ENCODE measurements at places on chromosomes 1 and 21. TPM values are rescaled to one million over a fixed set of nuclear protein-coding genes. Genes with fewer than 3 reads are reported as not detected.

LRRC38 gene
- total RNA-seq, result not detected

LRRC71 gene
- total RNA-seq, result not detected

OR2T33 gene
- not detected for total RNA-seq

ZFP69 gene
- 3.2 TPM for total RNA-seq

TBX19 gene
- 0.29 TPM for total RNA-seq

TNFRSF9 gene
- total RNA-seq, result 1.7 TPM

SLC35F3 gene
- total RNA-seq, result 0.71 TPM

TMEM240 gene
- total RNA-seq, result 20.5 TPM

PPIAL4G gene
- not detected for total RNA-seq

LEFTY1 gene
- total RNA-seq, result not detected

LIPI gene
- total RNA-seq, result not detected

Data from myometrial cell (primary cell).